Pancreas (tissue), 10 donors: ENCODE measurements at places on chromosomes 2 and 18.
A peak's percentile ranks its signal among the peaks of the same experiment; 100 is the strongest.

GRCh38 chr2:214830794-214831346 is 21.4 kb upstream of the BARD1 start:
- no peaks in the 10 kb centered on the region for H3K36me3 ChIP-seq
- H3K27ac ChIP-seq: no peak overlapping the region

GRCh38 chr2:109736177-109736827 is 57.8 kb upstream of the RGPD5 start:
- no peaks in the 10 kb centered on the region for H3K36me3 ChIP-seq
- no peak for DNase-seq
- no peak overlapping the region for H3K27ac ChIP-seq
- no peak overlapping the region for H3K4me3 ChIP-seq
- no peaks in the 10 kb centered on the region for H3K27me3 ChIP-seq

DNA sequence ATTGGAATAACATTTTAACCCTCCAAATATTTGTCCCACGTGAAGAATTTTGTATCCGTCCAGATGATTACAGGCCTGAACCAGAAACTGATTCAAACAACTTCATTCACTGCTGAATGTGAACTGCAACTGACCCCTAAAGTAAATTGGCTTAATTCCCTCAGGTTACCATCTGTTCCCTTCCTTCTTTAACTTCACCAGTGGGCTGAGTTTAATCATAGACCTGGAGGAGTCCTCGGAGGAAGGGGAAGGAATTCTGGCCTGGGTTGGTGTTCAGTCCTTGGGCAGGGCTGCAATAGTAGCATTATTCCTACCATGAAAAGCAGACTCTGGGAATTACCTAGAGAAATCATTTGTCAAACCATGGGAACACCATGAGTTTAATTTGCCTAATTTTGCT is 207.4 kb downstream of the TMEM247 start:
- H3K27me3 ChIP-seq: no peaks in the 10 kb centered on the region
- DNase-seq: no peak
- H3K4me3 ChIP-seq: no peak overlapping the region
- no peak overlapping the region for H3K27ac ChIP-seq
- no peaks in the 10 kb centered on the region for H3K4me1 ChIP-seq

GRCh38 chr18:76462326-76462694 is 32.7 kb downstream of the ZNF516 start:
- no peaks in the 10 kb centered on the region for H3K27me3 ChIP-seq
- H3K4me3 ChIP-seq: no peak overlapping the region
- H3K4me1 ChIP-seq: peaks cover 3% of the 10 kb centered on the region
- DNase-seq: no peak
- no peaks in the 10 kb centered on the region for H3K36me3 ChIP-seq

GRCh38 chr2:46487667-46488335 is 8.4 kb downstream of the TMEM247 start:
- no peak for DNase-seq
- H3K36me3 ChIP-seq: no peaks in the 10 kb centered on the region
- no peaks in the 10 kb centered on the region for H3K27me3 ChIP-seq
- no peak overlapping the region for H3K27ac ChIP-seq

GRCh38 chr2:120204022-120204405 is 19.2 kb downstream of the TMEM185B start:
- H3K27ac ChIP-seq: no peak overlapping the region
- H3K36me3 ChIP-seq: no peaks in the 10 kb centered on the region
- H3K4me1 ChIP-seq: no peaks in the 10 kb centered on the region
- H3K27me3 ChIP-seq: no peaks in the 10 kb centered on the region
- no peak for DNase-seq
- H3K4me3 ChIP-seq: no peak overlapping the region

GRCh38 chr2:179272406-179273192 is 8.0 kb upstream of the SESTD1 start:
- no peak overlapping the region for H3K4me3 ChIP-seq
- no peak for DNase-seq
- no peaks in the 10 kb centered on the region for H3K27me3 ChIP-seq
- no peaks in the 10 kb centered on the region for H3K36me3 ChIP-seq
- H3K27ac ChIP-seq: peak overlapping the region; percentile 49

DNA sequence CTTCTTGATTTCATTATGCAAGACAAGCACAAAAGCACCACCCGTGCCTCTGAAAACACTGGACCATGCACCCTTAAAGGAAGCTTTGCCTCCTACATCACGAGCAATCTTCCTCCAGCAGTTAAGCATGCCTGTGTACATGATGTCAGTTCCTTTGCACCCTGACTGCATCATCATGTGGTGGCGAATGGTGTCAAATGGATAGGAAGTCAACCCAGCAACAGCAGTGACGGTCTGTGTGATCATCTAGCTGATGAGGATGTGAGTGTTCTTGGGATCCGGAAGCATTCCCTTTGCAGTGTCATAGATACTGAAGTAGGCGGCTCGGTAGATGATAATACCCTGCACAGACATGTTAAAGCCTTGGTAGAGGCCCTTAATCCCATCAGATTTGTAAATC is 240.7 kb upstream of the FAM98A start:
- H3K4me3 ChIP-seq: no peak overlapping the region
- DNase-seq: no peak
- H3K27ac ChIP-seq: no peak overlapping the region
- no peaks in the 10 kb centered on the region for H3K27me3 ChIP-seq

GRCh38 chr2:54503828-54504227 is 47.7 kb downstream of the SPTBN1 start:
- H3K27me3 ChIP-seq: no peaks in the 10 kb centered on the region
- no peak overlapping the region for H3K4me3 ChIP-seq
- H3K36me3 ChIP-seq: no peaks in the 10 kb centered on the region
- H3K4me1 ChIP-seq: peaks cover 4% of the 10 kb centered on the region

DNA sequence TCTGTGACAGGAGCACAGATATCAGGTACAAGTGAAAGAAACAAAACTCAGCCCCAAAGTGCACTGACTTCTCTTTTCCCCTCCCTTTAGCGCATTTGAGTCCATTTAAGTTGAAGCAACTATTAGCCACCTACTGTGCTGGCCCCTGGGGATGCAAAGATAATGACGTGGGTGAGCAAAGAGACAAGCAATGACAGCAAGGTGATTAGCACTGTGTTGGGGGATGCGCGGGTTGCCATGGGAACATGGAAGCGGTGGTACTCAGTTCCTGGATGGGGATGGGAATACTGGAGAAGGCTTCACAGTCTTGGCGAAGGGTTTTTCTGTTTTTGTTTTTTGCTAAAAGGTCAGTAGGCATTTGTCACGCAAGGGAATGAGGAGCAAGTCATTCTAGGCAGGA is 205.8 kb downstream of the LDLRAD4 start:
- H3K27ac ChIP-seq: no peak overlapping the region
- no peaks in the 10 kb centered on the region for H3K4me1 ChIP-seq
- no peaks in the 10 kb centered on the region for H3K27me3 ChIP-seq
- DNase-seq: no peak
- no peak overlapping the region for H3K4me3 ChIP-seq

DNA sequence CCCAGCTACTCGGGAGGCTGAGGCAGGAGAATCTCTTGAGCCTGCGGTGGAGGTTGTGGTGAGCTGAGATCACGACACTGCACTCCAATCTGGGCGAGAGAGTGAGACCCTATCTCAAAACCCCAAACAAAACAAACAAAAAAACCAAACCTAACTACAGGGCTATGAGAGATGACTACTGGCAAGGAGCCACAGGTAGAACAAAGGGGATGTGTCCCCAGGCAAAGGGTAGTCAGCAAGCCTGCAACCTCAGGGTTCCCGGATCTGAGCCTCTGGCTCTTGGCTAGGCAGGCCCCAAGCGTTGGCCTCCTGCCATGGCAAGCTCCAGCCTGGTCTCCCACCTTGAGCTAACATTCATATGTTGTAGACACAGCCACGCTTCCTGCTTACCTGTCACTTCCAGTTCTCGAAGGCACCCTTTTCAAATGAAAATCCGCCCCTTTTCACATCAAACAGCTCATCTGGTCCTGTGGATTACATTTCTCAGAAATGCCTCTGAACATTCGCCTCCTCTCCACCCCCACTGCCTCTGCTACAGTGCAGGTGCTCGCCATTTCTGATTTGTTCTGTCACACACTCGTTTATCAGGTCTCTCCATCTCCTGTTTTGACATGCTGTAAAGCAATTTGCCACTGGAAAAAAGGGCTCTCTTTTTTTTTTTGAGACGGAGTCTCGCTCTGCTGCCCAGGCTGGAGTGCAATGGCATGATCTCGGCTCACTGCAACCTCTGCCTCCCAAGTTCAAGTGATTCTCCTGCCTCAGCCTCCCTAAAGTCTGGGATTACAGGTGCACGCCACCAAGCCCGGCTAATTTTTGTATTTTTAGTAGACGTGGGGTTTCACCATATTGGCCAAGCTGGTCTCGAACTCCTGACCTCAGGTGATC is 13.1 kb upstream of the ACTR3 start:
- H3K36me3 ChIP-seq: no peaks in the 10 kb centered on the region
- H3K27me3 ChIP-seq: no peaks in the 10 kb centered on the region
- H3K4me1 ChIP-seq: peaks cover 7% of the 10 kb centered on the region
- peak; percentile 74 for DNase-seq
- H3K4me3 ChIP-seq: no peak overlapping the region

- H3K27ac ChIP-seq: no peak overlapping the region
- no peaks in the 10 kb centered on the region for H3K36me3 ChIP-seq
- no peaks in the 10 kb centered on the region for H3K27me3 ChIP-seq
- no peaks in the 10 kb centered on the region for H3K4me1 ChIP-seq
- H3K4me3 ChIP-seq: no peak overlapping the region
Measured at GRCh38 chr18:71028285-71028762, 739.5 kb downstream of the SOCS6 start.

DNA sequence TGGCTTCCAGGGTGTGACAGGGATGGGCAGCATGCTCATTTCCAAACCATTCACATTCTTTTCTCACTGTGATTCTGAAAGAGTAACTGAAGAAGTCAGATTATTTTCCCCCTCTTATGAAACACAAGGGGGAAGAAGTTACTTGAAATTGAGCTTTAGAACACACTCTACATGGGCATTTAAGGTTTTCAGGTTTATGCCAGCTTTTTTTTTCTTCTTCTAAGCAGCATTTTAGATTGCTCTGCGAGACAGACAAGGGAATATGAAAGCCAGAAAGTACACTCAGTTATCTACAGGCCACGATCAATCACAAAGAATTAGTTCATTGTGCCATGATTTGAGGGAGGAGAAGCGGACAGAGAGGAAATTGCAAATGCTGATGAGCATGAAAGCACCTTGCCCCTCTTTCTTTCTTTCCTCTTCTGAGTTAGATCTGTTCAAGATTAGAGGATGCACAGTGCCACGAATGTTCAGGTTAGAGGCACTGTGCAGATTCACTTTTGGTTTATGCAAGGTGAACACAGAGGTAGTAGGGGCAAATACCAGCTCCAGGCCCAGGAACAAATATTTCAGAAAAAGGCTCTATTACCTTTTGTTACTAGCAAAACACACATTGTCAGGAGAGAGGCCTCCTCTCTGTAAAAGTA is 49.2 kb downstream of the CXCR4 start:
- DNase-seq: no peak
- no peaks in the 10 kb centered on the region for H3K36me3 ChIP-seq
- H3K4me3 ChIP-seq: no peak overlapping the region
- H3K4me1 ChIP-seq: no peaks in the 10 kb centered on the region

DNA sequence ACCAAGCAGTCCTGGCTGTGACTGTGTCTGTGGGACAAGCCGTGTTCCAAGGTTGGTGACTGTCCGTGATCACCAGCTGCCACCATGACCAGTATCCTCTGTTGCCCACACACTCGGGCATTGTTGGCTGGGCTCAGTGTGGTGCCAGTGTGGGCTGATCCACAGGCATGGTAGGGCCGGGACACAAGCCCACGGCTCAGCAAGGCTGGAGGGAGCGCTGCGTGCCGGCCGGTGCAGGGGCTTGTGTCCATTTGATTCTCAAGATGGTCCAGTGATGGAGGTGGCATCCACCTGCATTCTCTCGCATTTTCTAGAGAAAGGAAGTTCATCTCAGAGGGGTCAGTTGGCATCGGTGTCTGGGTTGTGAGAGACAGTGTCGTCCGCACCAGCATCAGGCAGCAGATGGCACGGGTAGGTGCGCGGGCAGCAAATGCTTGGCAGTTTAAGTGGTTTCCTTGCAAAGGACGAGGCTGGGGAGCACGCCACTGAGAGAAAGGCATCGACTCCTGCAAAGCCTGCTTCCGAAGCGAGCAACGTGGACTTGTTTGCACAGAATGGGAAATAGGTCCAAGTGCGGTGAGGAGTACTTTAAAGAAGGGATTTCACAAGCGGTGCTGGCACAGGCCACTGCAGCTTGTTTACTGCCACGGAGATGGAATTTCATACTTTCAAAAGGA is 20.9 kb downstream of the TWIST2 start:
- H3K36me3 ChIP-seq: no peaks in the 10 kb centered on the region
- peak; percentile 52 for DNase-seq
- no peaks in the 10 kb centered on the region for H3K4me1 ChIP-seq
- H3K4me3 ChIP-seq: no peak overlapping the region
- H3K27ac ChIP-seq: no peak overlapping the region
- H3K27me3 ChIP-seq: no peaks in the 10 kb centered on the region

DNA sequence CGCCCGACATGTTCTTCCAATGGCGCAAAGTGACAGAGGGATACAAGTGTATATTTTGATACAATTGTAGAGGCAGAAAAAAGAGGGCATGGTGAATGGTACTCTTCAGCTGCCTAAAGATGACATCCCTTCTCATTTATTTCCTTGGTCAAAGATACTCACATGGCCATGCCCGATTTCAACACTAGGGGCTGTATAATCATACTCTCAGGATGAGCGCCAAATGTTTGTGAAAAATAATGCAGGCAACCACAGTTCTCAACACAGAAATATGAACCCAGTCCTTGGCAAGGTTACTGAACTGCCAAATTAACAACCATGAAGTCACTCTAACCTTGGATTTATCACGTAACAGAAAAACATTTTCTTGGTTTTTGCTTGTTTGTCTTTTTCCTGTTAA is 204.4 kb downstream of the CCDC102B start:
- no peaks in the 10 kb centered on the region for H3K36me3 ChIP-seq

GRCh38 chr2:12417786-12418185 is 298.9 kb upstream of the TRIB2 start:
- H3K4me3 ChIP-seq: no peak overlapping the region
- H3K4me1 ChIP-seq: no peaks in the 10 kb centered on the region
- H3K27me3 ChIP-seq: no peaks in the 10 kb centered on the region
- no peak for DNase-seq
- no peak overlapping the region for H3K27ac ChIP-seq
